ENCODE measurements at places on chromosomes 16 and 17. TPM values are rescaled to one million over a fixed set of nuclear protein-coding genes. Genes with fewer than 3 reads are reported as not detected.

ZNF385C gene
- total RNA-seq = 0.13 TPM

PPP4C gene
- 41.1 TPM for total RNA-seq

KCNJ16 gene
- total RNA-seq = not detected

HSDL1 gene
- total RNA-seq = 21.6 TPM

CANT1 gene
- total RNA-seq = 33.3 TPM

HBA1 gene
- total RNA-seq = 62.0 TPM

IFI35 gene
- 23.7 TPM for total RNA-seq

ASGR1 gene
- total RNA-seq = 0.68 TPM

BRIP1 gene
- 0.10 TPM for total RNA-seq

GRCh38 chr17:72863526-72864211, 228.8 kb downstream of the SLC39A11 start:
- no peak for DNase-seq

DNA sequence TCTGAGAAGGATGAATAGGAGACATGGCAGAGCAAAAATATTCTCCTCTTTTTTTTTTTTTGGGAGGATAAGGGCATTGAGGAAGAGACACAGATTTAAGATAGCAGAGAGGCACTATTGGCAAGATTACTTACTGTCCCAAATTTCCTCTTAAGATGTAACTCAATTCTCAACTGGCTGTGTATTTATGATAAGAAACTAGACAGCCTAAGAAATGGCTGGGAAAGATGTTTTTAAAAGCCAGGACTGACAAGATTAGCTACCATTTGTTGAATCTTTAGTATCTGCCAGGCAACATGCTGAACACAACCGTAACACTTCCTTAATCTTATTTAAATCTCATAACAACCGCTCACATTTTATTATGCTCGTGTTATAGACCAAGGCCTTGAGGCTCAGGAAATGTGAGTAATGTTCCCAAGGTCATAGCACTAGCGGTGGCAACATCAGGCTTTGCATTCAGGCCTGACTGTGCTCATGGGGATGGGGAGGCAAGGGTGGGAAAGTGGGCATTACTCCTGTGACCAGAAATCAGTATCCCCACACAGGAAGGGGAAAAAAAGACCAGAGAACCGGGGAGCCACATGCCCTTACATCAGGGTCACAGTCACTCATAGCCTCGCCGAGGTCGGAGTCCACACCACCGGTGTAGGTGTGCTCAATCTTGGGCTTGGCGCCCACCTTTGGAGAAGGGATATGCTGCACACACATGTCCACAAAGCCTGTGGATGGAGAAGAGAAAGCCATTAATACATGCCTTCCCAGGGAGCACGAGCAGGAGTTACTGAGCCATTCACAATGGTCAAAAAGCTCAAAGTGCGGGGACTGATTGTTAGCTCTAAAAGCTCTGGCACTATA, 15.6 kb downstream of the HIGD1B start:
- no peak for DNase-seq

DNA sequence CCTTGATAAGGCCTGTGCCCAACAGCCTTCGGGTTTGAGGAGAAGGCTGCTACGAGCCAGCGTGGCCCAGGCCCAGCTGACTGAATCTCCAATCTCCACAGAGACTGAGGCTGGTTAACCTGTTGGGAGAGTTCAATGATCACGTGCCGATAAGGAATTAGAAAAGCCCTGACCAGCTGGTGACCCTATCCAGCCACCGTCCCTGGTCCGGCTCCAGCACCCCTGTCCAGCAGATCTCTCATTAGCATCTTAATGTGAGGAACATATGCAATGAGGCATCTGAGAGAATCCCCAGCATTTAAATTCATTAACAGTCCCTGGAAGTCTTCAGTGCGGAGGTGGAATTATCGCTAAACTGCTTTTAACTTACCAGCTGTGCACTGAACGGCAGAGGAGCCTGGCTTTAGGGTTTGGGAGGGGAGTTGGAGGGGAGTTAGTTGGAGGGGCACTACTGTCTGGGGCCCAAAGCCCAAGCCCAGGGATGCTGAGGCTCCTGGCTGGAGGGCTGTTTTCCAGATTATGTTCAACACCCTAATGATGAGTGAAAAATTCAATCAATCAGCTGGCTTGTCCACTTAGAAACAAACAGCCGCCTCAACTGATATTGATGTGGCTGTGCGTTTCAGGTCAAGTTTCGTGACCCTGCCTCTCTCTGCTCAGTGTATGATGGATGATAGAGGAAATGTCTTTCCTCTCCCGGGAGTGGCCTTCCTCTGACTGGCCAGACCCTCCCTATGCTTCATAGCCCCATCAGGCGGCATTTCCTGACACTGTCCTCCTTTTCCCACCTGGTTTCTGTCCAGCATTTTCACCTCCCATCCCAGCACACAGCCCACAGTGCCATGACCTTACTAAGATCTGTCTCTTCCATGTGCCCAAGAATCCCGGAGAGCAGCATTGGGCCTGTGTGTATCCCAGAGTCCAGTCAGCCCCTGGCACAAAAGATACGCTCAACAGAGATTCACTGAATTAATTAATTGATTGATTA, 184.5 kb downstream of the CCT6B start:
- no peak for DNase-seq

DNA sequence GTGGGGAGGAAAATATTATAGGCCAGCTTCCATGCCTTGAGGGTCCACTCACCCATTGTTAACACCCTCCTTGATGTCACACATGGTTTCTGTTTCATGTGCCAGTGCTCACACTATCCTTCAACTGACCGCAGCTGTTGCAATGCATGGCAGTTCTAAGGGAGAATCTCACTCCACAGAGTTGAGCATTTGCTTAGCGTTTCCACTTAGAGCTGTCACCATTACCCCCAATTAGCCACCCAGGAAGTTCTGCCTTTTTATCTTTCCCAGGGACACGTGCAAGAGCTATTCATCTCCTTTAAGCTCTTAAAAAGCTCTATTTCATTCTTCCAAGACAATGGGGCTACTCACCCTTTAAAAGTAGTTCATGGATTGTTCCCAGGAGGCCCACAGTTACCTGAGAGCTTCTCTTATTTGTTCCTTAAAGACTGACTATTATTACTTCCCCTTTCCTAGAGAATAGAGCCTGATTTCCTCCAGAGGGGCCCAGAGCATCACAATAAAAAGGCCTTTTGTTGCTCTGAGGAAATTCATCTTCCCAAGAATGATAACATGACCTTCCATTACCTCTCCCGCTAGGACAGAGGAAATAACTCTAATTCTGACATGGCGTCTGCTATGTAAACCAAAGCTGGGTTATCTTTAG, 126.8 kb downstream of the CACNG3 start:
- no peak for DNase-seq

- DNase-seq = peak; percentile 65
Observed at GRCh38 chr17:10050597-10051101, 145.6 kb upstream of the RCVRN start.

- no peak for DNase-seq
Observed at GRCh38 chr17:13484020-13484419, 117.7 kb downstream of the HS3ST3A1 start.

GRCh38 chr17:11643851-11644250, 45.6 kb downstream of the DNAH9 start:
- no peak for DNase-seq

DNA sequence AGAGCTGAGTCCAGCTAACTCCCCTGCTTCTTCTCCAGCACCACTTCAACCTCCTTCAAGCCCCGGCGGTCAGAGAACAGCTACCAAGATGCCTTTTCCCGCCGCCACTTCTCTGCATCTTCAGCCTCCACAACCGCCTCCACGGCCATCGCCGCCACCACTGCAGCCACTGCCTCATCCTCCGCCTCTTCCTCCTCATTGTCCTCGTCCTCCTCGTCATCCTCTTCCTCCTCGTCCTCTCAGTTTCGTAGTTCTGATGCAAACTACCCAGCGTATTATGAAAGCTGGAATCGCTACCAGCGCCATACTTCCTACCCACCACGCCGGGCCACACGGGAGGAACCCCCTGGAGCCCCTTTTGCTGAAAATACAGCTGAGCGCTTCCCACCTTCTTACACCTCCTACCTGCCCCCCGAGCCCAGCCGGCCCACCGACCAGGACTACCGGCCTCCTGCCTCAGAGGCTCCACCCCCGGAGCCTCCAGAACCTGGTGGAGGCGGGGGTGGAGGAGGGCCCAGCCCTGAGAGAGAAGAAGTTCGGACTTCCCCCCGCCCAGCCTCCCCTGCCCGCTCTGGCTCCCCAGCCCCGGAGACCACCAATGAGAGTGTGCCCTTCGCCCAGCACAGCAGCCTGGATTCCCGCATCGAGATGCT, 7.1 kb downstream of the SETD1A start:
- no peak for DNase-seq

DNA sequence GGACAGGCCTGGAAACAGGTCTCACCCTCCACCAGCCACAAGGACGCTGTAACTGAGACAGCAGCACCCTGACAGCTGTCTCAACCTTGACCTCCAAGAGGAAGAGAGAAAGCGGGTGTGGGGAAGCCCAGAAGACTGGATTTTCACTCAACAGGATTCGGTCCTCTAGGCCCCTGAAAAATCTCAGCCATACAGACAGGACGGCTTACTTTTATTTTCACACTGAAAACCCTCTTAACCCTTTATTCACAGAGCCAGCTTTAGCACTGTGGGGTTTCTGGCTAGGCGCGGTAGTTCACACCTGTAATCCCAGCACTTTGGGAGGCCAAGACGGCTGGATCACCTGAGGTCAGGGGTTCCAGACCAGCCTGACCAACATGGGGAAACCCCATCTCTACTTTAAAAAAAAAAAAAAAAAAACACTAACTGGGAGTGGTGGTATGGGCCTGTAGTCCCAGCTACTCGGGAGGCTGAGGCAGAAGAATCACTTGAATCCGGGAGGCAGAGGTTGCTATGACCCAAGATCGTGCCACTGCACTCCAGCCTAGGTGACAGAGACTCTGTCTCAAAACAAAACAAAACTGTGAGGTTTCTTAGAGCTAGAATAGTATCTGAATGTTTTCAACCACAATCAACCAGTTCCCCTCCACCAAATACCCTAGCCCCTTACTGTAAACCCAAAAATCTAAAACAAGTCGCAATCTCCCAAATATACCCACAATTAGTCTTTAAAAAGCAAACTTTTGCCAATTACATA, 5.3 kb downstream of the ANKRD11 start:
- DNase-seq = no peak

DNA sequence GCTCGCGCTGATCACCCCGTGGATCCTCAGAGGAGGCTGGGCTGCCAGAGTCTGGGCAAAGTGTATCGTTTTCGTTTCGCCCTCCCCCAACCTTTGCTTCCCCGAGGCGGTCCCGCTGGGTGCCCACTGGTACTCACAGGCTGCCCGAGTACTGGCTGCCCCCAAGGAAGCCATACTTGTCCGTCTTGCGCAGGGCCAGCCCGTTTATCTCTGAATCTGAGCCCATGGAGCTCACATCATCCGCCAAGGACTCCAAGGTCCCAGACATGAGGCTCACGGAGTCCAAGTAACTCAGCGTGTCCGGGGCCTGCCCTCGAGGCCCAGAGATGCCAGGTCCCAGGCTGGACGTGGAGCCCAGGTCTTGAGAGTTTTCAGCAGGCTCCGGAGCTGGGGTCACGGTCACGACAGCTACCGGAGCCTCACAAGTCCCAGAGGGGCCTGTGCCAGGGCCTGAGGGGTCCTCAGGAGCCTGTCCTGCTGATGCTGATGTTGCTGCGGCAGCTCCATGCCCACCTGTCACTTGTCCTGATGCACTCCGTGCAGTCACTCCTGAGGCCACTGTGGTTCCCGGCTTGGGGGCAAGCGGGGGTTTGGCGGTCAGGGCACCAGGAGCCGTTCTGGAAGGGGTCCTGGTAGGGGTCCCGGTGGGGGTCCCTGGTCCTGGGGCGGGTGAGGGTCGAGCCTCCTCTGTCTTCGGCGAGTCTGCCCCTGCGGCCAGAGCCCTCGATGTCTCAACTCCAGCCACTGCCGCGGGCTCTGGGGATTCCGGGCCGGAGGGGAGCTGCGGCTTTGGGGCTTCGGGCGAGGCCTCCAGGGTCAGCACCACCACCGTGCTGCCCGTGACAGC, 980 bp downstream of the TBC1D10B start:
- DNase-seq = no peak

DNA sequence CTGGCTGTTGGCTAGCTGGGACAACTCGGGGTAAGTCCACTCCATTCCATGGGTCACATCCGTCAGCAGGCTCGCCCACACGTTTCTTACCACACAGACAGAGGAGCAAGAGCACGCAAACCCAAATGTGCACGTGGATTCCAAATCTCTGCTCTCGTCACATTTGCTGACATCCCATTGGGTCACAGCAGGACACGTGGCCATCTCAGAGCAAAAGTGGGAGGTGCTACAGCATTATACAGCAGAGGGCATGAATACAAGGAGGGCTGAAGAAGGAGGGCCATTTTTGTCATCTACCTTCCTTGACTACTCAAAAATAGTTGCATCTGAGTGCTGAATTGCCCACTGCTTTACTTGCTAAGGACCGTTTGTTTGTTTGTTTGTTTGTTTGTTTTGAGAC, 84.7 kb downstream of the RBBP6 start:
- no peak for DNase-seq

DNA sequence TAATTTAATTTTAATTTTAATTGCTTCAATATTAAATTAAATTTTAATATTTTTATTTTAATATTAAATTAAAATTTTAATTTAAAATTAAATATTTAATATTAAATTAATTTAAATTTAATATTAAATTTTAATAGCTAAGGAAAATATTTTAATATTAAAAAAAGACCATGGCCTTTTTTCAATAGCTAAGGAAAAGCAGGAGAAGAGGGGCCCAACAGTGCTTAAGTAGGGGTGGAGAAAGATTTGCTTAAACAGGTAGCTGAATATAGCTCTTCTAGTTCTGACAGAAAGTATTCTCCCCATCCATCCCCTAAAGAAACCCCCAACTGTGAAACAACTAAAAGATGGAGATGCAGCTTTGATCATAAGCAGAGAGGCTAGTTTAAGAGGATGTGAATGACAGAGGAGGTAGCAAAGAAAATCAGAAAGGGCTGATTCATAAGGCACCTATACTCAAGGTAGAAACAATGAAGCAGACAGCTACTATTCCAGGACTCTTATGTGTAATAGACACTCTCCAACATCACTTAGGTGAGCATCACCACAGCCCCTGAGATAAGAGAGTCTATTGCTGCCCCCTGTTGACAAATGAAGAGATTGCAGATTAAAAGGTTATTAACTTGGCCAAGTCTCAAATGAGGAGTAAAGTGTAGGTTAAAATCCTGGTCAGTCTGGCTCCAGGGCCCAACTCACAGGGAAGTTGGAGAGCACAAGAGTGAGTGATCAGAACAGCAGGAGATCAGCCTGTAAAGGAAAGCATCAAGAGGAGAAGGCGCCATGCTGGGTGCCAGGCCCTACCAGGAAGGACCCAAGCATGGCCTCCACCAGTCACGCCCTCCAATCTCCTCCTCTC, 7.8 kb upstream of the RNASEK start:
- DNase-seq = no peak

GRCh38 chr16:19884611-19885450, at the start of gene GPRC5B:
Gene GPRC5B, minus strand, starts transcription at chr16:19884848. Its CDS starts 12,003 bp downstream, at chr16:19872845.
- peak; percentile 56 for DNase-seq

GRCh38 chr16:70784692-70785555, 16.0 kb downstream of the VAC14 start:
- DNase-seq = no peak

DNA sequence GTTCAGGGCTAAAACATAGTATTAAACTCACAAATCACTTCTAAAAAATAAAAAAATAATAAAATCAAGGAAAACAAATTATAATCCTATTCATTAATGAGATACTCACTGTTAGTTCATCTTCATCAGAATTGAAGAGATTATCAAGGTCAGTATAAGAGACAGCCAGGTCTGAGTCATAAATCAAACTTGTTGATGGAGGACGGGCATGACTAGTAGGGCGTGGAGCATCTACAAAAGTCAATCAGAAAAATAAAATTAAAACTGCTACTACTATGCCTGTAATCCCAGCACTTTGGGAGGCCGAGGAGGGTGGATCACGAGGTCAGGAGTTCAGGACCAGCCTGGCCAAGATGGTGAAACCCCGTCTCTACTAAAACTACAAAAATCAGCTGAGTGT, 59.1 kb upstream of the INTS2 start:
- no peak for DNase-seq

- DNase-seq = no peak
Observed at GRCh38 chr16:87966685-87967185, 15.5 kb downstream of the BANP start.

Measured in left cardiac atrium (tissue), 4 donors.